Suprapubic skin (tissue), 4 donors: ENCODE measurements at places on chromosomes 3 and 15.

- no peak for DNase-seq
These were observed 75.8 kb downstream of the LRIG1 start for GRCh38 chr3:66425032-66425431.

- no peak for DNase-seq
These were observed 4.0 kb upstream of the IL17RE start for GRCh38 chr3:9898467-9899241.

DNA sequence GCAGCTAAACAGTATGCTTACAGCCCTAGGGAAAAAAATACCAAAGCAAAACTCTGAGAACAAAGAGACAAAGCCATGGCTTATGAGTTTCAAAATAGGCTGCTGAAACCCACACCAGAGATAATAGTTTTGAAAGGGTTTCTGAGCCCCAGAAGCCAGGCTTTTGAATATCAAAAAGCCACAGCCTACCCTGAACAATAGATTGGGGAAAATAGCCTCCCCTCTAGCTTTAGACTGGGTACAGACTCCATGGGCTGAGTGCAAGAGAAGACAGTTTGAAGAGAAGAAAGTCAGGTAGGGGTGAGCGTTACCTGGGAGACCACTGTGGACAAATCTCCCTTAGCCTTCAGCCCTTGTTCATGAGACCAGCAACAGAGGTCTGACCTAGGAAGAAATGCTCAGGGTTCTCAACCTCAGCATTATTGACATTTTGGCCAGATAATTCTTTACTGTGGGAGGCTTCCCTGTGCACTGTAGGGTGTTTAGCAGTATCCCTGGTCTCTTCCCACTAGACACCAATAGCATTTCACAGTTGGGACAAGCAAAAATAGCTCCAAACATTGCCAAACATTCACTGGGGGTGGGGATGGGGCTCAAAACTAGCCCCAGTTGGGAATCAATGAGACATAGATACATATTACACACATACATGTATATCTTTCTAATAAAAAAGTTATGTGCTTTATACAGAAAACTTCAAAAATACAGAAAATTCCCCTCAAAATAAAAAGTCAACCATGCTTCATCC lies 11.6 kb upstream of the TAFA4 start:
- no peak for DNase-seq

DNA sequence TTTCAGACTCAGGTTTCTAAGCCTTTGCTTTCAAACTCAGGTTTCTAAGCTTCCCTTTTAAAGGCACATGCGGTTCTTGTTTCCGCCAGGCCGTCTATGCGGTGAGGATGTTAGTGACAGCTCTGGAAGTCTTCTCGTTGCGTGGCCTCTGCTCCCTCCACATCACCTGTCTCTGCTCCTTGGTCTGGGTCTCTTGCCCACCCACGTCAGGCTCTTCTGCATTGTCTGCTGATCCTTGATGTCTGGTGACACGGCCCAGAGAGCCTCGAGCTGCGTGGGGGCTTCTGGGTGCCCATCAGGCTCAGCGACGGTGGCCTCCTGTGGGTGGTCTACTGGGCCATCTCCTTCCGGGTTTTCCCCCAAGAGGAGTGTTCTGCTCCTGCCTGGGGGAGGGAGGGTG lies 30.5 kb downstream of the KLF13 start:
- no peak for DNase-seq

GRCh38 chr3:187929112-187929816 lies 184.0 kb upstream of the BCL6 start:
- no peak for DNase-seq

DNA sequence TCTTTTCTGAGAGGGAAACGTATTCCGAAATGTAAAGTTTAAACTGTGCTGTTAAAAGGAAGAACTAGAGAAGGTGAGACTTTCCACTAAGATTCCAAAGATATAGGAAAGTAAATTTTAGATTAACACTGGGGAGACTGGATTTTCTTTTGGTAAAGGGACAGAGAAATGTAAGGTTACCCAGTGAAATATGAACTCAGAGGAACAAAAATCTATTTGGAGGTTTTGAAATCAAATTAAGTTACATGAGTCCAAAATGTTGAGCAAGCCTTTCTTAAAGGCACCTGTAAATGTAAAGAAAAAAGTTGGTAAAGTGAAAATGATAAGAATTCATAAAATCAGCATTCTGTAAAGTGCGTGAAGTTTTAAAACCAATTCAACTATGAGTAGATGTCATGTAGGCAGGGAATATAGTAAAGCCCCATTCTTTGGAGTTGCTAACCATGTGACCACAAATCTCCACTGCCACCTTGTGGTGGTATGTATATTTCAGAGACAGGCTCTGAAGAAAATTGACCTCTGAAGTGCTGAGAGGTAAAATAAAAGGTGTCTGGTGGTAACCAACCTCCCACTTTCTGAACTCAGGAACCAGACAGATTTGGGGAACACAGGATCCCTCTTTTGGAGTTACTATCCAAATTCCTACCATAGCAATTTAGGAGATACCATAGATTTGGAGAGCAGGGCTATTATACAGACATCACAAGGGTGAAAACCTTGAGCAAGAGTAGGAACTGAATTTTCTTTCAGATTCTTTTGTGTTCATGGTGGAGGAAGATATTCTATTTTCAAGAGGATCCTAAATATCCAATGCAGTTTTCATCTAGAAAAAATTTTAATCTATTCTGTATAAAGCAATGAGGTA lies 215.3 kb downstream of the ROBO2 start:
- DNase-seq, result no peak

GRCh38 chr15:25236861-25237155 lies 202.0 kb downstream of the UBE3A start:
- DNase-seq, result no peak

- DNase-seq, result no peak
These were observed 27.0 kb downstream of the VIPR1 start for GRCh38 chr3:42529468-42529867.

- no peak for DNase-seq
These were observed 22.4 kb upstream of the GUCA1C start for GRCh38 chr3:108976058-108976457.

DNA sequence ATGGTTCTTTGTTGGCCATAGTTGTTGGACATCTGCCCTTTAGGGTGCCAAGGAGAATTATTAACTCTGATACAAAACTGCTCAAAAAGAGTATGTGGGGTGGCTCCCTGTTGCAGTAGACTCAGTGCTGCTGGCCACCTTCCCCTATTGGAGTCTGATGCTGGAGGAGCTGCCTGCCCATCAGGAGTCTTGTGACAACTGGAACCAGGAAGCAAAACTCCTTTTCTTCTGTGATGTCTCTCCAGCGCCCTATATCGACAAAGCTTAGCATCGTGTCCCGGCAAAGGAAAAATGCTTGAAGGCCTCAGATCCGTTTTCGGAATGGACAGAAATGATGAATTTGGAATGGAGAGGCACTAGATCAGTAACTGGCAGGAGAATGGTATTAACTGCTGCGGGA lies 23.5 kb downstream of the PAK2 start:
- no peak for DNase-seq

GRCh38 chr3:165553371-165553770 lies 283.9 kb downstream of the BCHE start:
- no peak for DNase-seq

GRCh38 chr3:128794067-128794768 lies 68.2 kb downstream of the RAB7A start:
- no peak for DNase-seq

DNA sequence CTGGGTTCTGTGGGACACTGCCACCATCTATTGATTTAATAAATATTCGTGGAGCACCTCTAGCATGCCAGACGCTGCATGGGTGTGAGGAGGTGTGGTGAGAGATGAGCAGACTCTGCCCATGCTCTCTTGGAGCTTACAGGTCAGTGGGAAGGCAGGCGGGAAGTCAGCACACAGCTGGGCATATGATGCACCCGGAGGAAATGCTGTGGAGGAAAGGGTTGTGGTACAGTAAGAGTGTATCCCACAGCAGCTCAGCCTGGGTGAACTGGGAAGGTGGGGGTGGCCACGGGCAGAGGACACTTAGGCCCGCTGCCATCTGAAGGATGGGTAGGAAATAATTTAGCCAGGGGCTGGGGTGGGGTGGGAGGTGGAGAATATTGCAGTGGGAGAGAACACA lies 392.1 kb downstream of the CACNA2D3 start:
- no peak for DNase-seq

- no peak for DNase-seq
These were observed 18.1 kb downstream of the MOBP start for GRCh38 chr3:39485547-39485946.

GRCh38 chr3:129549006-129549800 lies 6.2 kb downstream of the H1-8 start:
- DNase-seq, result no peak

DNA sequence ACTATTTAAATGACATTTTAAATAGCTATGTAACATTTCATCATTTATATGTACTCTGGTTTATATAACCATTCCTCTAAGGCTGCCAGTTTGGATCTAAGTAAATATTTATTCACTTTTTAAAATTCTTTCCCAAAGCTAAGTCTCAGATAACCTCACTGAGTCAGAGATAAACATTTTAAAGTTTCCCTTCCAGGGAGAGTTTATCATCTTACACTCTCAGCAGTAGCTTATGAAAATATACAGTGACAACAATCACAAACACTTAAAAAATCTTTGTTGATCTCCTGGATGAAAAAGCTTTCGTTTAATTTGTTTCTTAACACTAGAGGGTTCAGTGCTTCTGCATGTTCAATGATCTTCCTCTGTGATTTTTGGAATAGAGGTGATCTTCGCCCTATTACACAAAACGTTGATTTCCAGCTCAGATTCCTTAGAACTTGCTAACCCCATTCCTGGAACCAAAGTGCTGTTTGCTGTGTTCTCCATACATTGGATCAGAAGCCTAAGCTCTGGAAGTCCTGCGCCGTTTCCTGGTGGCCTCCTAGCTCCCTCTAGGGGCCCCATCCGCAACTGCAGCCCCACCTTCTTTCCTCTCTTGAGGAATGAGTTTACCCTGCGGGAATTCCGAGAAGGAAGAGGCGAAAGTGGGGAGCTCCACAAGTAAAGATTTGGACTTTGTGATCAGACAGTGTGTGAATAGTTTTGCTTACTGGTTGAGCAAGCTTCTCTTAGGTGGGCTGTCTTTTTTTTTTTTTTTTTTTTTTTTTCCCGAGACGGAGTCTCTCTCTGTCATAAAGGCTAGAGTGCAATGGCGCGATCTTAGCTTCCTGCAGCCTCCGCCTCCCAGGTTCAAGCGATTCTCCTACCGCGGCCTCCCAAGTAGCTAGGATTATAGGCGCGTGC lies 29.3 kb upstream of the SACM1L start:
- DNase-seq, result no peak

DNA sequence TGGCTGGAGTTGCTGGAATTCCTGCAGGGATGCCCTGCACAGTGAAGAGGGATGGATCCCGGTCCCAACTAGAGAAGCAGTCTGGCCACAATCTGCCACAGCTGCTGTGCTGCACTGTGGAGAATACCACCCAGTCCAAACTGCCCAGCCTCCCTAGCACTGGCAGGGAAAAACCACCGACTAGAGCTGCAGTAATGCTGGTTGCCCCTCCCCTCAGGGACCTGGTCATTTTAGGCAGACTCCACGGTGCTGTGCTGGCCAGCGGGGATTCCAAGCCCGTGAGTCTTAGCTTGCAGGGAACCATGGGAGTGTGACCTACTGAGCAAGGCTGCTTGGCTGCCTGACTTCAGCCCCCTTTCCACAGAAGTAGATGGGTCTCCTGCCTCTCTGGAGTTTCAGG lies 478.0 kb upstream of the ATP11B start:
- no peak for DNase-seq

DNA sequence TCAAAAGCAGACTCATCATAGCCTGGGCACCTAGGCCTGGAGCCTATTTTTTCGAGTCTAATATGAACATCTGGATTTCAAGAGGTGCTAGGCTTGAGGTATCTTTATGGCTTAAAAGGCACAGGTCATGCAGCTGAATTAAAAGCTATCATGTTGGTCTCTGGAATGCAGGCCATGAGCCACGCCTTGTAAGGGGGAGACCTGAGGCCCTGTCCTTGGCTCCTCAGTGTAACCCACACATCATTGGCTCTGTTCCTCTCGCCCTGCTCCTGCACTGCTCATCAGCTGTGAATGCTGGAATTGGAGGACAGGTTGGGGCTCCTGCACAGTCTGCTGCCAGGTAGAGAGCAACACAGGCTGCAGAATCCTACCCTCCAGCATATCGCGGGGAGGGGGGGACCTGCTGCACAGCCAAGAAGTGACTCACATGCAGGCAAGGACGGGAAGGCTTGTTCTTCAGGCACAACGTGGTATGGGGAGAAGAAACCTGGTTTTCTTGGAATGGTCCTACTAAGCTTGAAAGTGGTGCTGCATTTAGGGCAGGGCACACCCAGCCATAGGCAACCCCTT lies 146.0 kb downstream of the CHST2 start:
- no peak for DNase-seq

GRCh38 chr3:44805960-44806359 lies 44.4 kb downstream of the KIF15 start:
- DNase-seq, result no peak

DNA sequence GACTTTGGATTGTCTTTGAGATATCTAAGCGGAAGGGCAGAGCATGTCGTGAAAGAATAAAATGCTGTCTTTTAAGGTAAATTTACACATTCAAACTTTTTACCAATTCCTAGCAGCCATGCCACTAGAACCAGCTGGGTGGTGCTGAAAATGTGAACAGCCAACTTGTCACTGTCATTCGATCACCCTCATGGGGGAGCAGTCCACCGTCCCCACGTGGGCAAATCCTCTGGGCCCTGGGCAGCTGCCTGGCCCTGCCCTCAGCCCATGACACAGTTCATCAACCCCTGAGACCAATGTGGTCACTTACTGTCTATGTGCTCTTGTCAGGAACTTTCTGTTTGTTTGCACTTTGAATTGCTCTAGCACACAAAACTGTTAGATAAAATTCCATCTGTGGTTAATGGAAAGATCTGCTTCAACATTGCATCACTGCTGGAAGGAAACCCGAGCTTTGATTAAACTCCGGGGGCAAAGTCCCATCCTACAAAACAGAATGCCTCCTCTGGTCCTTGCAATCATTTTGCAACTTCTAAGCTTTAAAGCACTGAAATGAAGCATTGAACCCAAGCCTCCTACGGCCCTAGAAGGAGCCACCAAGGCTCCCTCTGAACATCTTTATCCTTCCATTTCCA lies 50.1 kb downstream of the PCSK6 start:
- DNase-seq, result no peak

GRCh38 chr3:89300981-89301380 lies 193.6 kb downstream of the EPHA3 start:
- no peak for DNase-seq

GRCh38 chr3:78049521-78049920 lies 1009.6 kb downstream of the ROBO2 start:
- DNase-seq, result no peak

DNA sequence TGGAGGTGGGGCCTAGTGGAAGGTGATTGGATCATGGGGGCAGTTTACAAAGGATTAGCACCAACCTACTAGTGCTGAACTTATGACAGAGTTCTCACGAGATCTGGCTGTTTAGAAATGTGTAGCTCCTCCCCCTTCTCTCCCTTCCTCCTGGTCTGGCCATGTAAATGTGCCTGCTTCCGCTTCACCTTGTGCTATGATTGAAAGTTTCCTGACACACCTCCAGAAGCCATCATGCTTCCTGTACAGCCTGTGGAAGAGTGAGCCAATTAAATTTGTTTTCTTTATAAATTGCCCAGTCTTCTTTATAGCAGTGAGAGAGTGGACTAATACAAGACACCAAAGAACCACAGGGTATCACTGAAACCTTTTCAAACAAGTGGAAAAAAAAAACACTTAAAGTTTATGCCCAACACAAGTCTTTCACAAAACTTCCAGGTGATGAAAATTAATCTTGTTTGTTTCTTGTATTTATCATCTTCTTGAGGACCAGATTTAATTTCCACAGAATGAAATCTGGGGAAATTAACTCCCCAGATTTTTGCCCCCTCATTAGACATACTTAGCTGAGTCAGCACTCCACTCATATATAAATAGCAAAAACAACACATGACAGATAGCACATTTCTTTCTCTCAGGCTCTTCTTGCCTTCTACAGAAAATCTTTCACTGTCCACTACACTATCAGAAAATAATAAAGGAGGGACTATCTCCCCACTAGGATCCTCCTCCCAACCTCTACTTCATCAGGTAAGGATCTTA lies 847.2 kb downstream of the TUSC7 start:
- DNase-seq, result no peak
